Activated CD4-positive, alpha-beta T cell treated with anti-CD3 and anti-CD28 coated beads for 36 hours (primary cell): ENCODE measurements at places on chromosomes 3 and 15. TPM values are rescaled to one million over a fixed set of nuclear protein-coding genes. Genes with fewer than 3 reads are reported as not detected.

DNA sequence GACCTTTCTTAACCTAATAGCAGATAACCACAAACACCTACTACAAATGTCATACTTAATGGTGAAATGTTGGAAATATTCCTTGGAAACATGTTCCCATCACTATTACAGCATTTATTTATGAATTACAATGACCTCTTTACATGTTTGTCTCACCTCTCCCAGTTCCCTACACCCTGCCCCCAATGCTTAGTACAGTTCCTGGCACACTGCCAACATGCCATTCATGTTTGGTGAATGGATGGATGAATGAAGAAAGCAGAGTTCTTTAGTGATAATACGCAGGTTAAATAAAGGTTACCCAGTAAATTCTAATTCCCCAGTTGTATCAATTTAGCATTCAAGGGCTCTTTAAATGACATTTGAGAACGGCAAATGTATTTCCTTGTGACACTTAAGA is 259.9 kb upstream of the ATP11B start:
- DNase-seq = peak; percentile 5
- H3K4me3 ChIP-seq = no peak overlapping the region
- H3K27ac ChIP-seq = no peak overlapping the region
- H3K36me3 ChIP-seq = no peaks in the 10 kb centered on the region
- no peaks in the 10 kb centered on the region for H3K4me1 ChIP-seq

- no peak overlapping the region for H3K27ac ChIP-seq
- H3K4me3 ChIP-seq = no peak overlapping the region
- no peaks in the 10 kb centered on the region for H3K36me3 ChIP-seq
- no peak for DNase-seq
- H3K27me3 ChIP-seq = no peaks in the 10 kb centered on the region
Measured at GRCh38 chr15:53384417-53384816, 375.0 kb downstream of the WDR72 start.

- H3K36me3 ChIP-seq = no peaks in the 10 kb centered on the region
- H3K4me1 ChIP-seq = no peaks in the 10 kb centered on the region
- H3K27ac ChIP-seq = no peak overlapping the region
Measured at GRCh38 chr3:64890466-64890865, 202.7 kb upstream of the ADAMTS9 start.

GRCh38 chr3:174156200-174156599 is 702.9 kb upstream of the NAALADL2 start:
- no peak overlapping the region for H3K4me3 ChIP-seq
- H3K4me1 ChIP-seq = no peaks in the 10 kb centered on the region
- no peak overlapping the region for H3K27ac ChIP-seq
- DNase-seq = no peak
- H3K36me3 ChIP-seq = no peaks in the 10 kb centered on the region

DNA sequence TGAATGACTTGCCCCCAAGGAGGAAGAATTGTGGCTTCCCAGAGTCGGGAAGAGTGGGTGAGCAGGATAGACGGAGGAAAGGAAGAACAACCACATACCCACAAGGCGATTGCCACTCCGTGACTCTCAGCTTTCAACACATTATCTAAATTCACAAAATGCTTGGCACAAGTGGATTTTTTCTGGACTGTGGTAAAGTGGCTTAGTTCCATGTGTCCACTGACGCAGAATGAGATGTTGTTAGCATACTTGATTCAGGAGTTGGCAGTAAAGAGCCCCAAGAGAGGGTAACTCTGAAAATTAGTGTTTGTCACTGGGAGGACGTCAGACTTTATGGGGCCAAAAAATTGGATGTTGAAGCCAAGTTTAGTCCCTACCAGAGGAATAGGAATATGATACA is 198.8 kb upstream of the CTNNB1 start:
- H3K36me3 ChIP-seq = no peaks in the 10 kb centered on the region
- peaks cover 11% of the 10 kb centered on the region for H3K4me1 ChIP-seq
- H3K27ac ChIP-seq = no peak overlapping the region
- peaks cover 2% of the 10 kb centered on the region for H3K27me3 ChIP-seq
- H3K4me3 ChIP-seq = no peak overlapping the region

GRCh38 chr3:58347984-58348383 is 15.3 kb downstream of the PXK start:
- peaks cover 23% of the 10 kb centered on the region for H3K36me3 ChIP-seq
- H3K27ac ChIP-seq = no peak overlapping the region

The LYZL4 gene
- total RNA-seq = not detected

The ZPLD1 gene
- total RNA-seq = not detected

DNA sequence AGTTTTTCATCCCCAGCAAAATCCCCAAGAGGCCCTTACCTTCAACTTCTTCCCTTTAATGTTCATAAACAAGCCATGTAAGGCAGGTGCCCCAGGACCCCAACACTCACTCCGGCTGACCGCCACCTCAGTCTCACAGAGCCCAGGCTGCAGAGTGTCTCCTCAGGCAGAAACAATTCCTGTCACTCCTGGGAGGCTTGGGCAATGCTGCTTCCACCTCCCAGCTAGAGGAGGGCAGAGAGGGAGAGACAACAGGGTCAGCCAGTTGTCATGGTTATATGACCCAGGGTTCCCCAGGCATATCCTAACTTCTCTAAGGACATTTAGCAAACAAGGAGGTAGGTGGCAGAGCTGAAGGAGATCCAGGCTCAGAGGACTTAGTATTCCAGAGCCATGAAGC is at the start of gene PLIN1:
PLIN1 (minus strand) TSS at position 156 of the 400 bp plus-strand sequence. CDS start 1,878 bp downstream, outside the sequence.
- H3K4me3 ChIP-seq = no peak within 1 kb of the TSS
- H3K27me3 ChIP-seq = no peaks in the 10 kb centered on the region
- DNase-seq = no peak
- H3K36me3 ChIP-seq = peaks cover 6% of the 10 kb centered on the region
- no peak within 1 kb of the TSS for H3K27ac ChIP-seq
- no peaks in the 10 kb centered on the region for H3K4me1 ChIP-seq

The IL5RA gene
- 0.28 TPM for total RNA-seq

- peaks cover 11% of the 10 kb centered on the region for H3K27me3 ChIP-seq
- peak overlapping the region; percentile 75 for H3K27ac ChIP-seq
- DNase-seq = no peak
- peak overlapping the region; percentile 51 for H3K4me3 ChIP-seq
Measured at GRCh38 chr3:122245513-122246174, 62.2 kb downstream of the CASR start.

- no peak overlapping the region for H3K27ac ChIP-seq
- DNase-seq = peak; percentile 80
- no peaks in the 10 kb centered on the region for H3K27me3 ChIP-seq
- peaks cover 11% of the 10 kb centered on the region for H3K4me1 ChIP-seq
Measured at GRCh38 chr3:42190701-42191442, 75.1 kb downstream of the CCK start.

GRCh38 chr15:44381236-44381635 is 46.2 kb upstream of the CTDSPL2 start:
- no peak overlapping the region for H3K4me3 ChIP-seq
- H3K4me1 ChIP-seq = peaks cover 6% of the 10 kb centered on the region
- no peak overlapping the region for H3K27ac ChIP-seq
- DNase-seq = no peak
- H3K36me3 ChIP-seq = peaks cover 17% of the 10 kb centered on the region
- H3K27me3 ChIP-seq = no peaks in the 10 kb centered on the region

The SPRED1 gene
- total RNA-seq = 0.96 TPM

DNA sequence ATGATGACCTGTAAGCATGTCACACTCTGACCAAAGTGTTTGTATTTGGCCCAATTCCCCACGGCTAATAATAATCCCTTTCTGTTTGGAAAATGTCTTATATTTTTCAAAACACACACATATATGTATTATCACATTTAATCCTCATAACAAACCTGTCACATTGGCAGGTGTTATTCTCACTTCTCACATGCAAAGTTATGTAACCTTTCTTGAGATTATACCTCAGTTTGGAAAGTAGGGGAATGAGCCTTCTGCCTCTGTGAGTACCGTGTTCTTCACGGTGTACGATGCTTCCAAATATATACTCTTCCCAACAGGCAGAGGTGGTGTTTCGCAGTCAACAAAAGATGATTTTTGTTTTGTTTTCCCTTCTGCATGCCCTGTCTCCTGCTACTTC is 205.6 kb downstream of the TP63 start:
- H3K4me3 ChIP-seq = no peak overlapping the region
- H3K36me3 ChIP-seq = no peaks in the 10 kb centered on the region
- peaks cover 20% of the 10 kb centered on the region for H3K4me1 ChIP-seq
- no peak overlapping the region for H3K27ac ChIP-seq
- no peak for DNase-seq
